ENCODE measurements at places on chromosomes 4 and X. TPM values are rescaled to one million over a fixed set of nuclear protein-coding genes. Genes with fewer than 3 reads are reported as not detected.

ETDA gene
- not detected for polyA plus RNA-seq

ARAP2 gene
- 3.8 TPM for polyA plus RNA-seq

PAGE2B gene
- not detected for polyA plus RNA-seq

CLDN22 gene
- polyA plus RNA-seq: not detected

MTNR1A gene
- 0.51 TPM for polyA plus RNA-seq

PRDM8 gene
- 8.3 TPM for polyA plus RNA-seq

FGFR3 gene
- 2.8 TPM for polyA plus RNA-seq

NSUN7 gene
- polyA plus RNA-seq: 0.64 TPM

CITED1 gene
- 5.6 TPM for polyA plus RNA-seq

NPNT gene
- 3.2 TPM for polyA plus RNA-seq

FOXR2 gene
- polyA plus RNA-seq: not detected

IQCM gene
- not detected for polyA plus RNA-seq

DUSP21 gene
- not detected for polyA plus RNA-seq

LRIT3 gene
- 0.10 TPM for polyA plus RNA-seq

COX7B2 gene
- not detected for polyA plus RNA-seq

TTC29 gene
- polyA plus RNA-seq: not detected

SH2D1A gene
- polyA plus RNA-seq: 0.11 TPM

CC2D2A gene
- polyA plus RNA-seq: 5.8 TPM

FAM3A gene
- 49.3 TPM for polyA plus RNA-seq

DDIT4L gene
- polyA plus RNA-seq: 0.43 TPM

HSFX3 gene
- polyA plus RNA-seq: not detected

MAP9 gene
- 1.6 TPM for polyA plus RNA-seq

NALF2 gene
- polyA plus RNA-seq: 0.09 TPM

SPON2 gene
- 36.4 TPM for polyA plus RNA-seq

TEX13D gene
- not detected for polyA plus RNA-seq

LARP1B gene
- polyA plus RNA-seq: 9.7 TPM

TCEAL2 gene
- 1.7 TPM for polyA plus RNA-seq

CFAP97 gene
- 11.2 TPM for polyA plus RNA-seq

KLB gene
- 7.8 TPM for polyA plus RNA-seq

GAGE12J gene
- not detected for polyA plus RNA-seq

KDR gene
- 3.8 TPM for polyA plus RNA-seq

MAMLD1 gene
- 2.8 TPM for polyA plus RNA-seq

GPRIN3 gene
- 0.88 TPM for polyA plus RNA-seq

DKC1 gene
- 26.5 TPM for polyA plus RNA-seq

Data from adipose tissue (tissue), 3 donors.